ENCODE measurements at places on chromosomes 16 and 17.
A peak's percentile ranks its signal among the peaks of the same experiment; 100 is the strongest.

GRCh38 chr17:68776451-68776850 is 175.3 kb upstream of the FAM20A start:
- no peak for DNase-seq

DNA sequence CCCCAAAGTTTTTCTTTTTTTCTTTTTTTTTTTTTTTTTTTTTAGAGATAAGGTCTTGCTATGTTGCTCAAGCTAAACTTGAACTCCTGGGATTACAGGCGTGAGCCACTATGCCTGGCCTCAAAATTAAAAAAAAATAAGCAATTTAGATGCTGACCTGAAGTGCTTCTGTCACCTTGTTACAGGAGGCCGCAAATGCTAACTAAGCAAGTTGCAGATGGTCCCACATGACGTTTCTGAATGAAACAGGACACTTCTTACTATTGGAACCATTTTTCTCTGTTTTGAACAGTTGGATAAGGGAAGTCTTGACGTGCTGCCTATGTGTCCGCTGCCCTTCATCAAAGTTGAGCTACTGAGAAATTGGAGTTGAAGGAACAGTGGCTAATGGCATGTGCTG is 8.8 kb downstream of the ANKRD40CL start:
- no peak for DNase-seq

DNA sequence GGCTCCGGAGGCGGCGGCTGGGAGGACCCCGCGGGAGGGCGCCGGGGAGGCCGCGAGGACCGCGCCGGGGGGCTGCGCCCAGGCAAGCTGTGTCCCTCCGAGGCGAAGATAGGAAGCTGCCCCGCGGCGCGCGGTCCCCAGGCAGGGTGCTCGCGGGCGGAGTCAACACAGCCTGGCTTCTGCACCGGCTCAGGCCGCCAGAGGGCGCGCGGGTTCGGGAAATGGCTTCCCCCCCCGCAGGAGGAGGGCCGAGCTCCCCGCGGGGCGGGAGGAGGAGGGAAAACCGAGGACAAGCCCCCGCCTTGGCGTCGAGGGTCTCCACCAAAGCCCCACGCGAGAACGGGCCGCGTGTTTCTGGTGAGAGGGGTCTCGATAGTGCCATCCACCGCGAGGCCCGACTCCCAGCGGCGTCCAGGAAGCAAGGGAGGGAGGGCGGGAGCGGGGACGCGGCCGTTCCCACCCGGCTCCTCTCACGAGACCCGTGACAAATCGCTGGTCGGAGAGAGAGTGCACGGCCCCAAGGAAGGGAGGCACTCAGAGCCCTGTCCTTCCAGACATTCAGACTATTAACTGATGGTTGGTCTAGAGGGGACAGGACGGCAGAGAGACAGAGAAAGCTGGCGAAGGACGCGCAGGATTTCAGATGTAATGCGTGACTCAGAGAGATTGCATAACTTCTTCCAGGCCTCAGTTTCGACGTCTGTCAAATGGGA is 64.4 kb upstream of the DNAJA2 start:
- DNase-seq, result peak; percentile 93

GRCh38 chr16:75258807-75259141 is 7.3 kb upstream of the BCAR1 start:
- no peak for DNase-seq

DNA sequence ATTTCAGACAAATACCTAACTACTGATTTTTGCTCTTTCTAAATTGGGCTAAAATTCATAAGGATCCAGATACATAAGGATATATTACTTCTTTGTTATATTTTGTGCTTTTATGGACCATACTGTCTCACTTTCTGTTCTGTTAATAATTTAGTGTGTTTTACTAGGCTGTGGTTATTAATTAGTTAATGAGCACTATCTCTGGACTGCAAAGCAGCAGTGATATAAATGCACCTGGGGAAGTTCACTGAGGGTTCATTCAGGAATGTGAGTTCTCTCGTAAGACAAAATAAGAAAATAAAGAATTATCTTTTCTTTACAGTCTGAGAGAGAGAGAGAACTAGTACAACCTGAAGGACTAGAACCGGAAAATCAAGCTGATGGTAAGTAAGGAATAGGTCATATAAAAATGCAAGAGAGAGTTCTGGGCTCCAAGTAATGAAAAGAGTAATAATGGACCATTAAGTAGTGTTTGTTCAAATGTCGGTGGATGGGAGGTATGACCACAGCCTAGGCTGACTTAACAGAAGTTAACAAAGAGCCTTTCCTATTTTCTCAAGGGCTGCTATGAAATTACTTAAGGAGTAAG is 55.6 kb downstream of the IKZF3 start:
- no peak for DNase-seq

- DNase-seq, result no peak
Measured at GRCh38 chr16:28179354-28179753, 32.4 kb downstream of the XPO6 start.

- DNase-seq, result no peak
Measured at GRCh38 chr16:1037394-1038257, 34.9 kb upstream of the SSTR5 start.

- peak; percentile 88 for DNase-seq
Measured at GRCh38 chr17:63931981-63932561, at the start of gene CD79B. Gene CD79B (minus strand): TSS chr17:63932331. CDS start chr17:63932261, 70 bp downstream.

DNA sequence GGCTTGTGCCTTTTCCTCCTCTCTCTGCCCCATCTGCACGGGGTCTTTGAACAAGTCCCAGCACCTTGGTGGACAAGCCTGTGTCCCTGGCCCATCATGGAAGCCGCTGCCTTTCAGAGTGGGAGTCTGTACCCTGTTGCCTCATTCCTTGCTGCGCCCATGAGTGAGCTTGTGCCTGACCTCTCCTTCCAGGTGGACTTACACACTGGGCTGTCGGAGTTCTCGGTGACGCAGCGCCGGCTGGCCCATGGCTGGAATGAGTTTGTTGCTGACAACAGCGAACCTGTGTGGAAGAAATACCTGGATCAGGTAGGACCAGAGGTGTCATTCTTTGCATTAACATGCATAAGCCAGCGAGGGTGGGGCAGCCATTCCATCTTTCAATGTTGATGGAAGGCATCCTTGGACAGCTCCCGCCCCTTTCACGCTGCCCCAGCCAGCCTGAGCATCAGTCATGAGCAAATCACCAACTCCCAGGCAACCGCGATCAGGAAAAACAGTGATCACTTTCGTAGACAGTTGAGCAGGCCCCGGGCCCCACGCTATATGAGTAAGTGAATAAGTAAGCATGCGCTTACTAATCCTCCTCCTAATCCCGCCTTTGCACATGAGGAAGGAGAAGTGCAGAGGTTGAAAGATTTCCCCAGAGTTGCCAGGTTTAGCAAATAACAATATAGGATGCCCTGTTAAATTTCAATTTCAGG is 36.8 kb downstream of the ATP2C2 start:
- DNase-seq, result no peak

GRCh38 chr16:82059983-82060421 is 24.9 kb downstream of the HSD17B2 start:
- no peak for DNase-seq

- no peak for DNase-seq
Measured at GRCh38 chr17:78214706-78215061, 631 bp downstream of the BIRC5 start.

- DNase-seq, result no peak
Measured at GRCh38 chr17:7445619-7445968, 733 bp downstream of the CHRNB1 start.

DNA sequence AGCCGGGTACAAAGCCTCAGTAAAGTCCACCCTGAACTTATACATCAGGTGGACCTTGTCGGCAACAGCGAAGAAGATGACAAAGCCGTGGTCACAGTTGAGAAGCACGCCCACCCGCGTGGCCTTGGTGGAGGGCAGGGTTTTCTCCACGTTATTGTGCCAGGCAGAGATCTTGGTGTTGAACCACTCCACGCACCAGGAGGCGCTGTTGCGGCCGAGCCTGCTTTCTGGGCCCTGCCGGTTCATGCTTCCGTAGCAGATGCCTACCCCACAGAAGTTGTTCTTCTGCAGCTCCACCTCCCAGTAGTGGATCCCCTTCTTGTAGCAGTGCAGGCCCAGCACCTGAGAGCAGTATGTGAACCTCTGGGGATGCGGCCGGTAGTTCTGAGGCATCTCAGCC is 22.1 kb downstream of the TRIM25 start:
- DNase-seq, result no peak

DNA sequence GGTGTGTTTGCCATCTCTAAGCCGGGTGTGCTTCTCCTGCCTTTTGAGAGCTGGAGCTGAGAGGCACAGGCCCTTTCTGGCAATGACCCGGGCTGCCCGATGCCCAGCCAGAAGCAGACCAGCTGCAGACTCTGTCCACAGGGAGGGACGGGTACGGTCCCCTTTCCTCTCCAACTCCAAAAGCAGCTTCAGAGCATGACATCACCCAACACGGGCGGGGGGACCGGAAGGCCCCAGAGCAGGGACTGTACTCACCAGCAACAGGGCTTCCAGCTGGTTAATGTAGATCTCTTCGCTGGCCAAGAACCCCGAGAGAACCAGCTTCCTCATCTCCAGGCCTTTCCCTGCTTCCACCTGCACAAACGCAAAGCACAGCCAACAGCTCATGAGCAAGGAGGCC is 79.4 kb downstream of the ABR start:
- DNase-seq, result no peak

- no peak for DNase-seq
Measured at GRCh38 chr17:11330006-11330405, 89.0 kb downstream of the SHISA6 start.

DNA sequence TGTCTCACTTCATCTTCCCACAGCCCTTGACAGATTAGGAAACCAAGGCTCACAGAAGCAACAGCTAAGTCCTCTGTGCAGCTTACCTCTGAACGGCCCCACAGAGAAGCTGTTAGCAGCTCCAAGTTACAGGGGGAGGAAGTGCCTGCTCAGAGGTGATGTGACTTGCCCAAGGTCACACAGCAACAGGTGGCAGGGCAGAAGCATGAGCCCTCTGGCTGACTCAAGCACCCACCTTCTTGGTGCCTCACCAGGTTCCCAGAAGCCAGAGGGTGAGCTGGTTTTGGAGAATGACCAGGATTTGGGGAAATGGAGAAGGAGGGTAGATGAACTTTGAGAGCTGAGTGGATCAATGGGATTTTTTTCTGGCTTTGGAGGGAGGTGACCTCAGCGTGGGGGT is 14.0 kb upstream of the RAI1 start:
- DNase-seq, result no peak

DNA sequence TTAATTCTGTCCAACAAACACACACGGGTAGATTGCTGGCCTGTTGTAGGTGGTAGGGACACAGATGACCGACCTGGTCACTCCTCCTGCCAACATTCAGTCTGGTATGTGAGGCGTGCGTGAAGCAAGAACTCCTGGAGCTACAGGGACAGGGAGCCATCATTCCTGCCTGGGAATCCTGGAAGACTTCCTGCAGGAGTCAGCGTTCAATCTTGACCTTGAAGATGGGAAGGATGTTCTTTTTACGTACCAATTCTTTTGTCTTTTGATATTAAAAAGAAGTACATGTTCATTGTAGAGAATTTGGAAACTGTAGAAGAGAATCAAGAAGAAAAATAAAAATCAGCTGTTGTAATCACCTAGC is 3.5 kb upstream of the ADGRG3 start:
- no peak for DNase-seq
